ENCODE measurements at places on chromosomes 13 and 19.

- no peak for DNase-seq
These were observed 50.6 kb upstream of the MTIF3 start for GRCh38 chr13:27500806-27501534.

- DNase-seq = no peak
These were observed 129.5 kb upstream of the SLC10A2 start for GRCh38 chr13:103195762-103196161.

- no peak for DNase-seq
These were observed 5.3 kb downstream of the NAXD start for GRCh38 chr13:110620596-110620995.

DNA sequence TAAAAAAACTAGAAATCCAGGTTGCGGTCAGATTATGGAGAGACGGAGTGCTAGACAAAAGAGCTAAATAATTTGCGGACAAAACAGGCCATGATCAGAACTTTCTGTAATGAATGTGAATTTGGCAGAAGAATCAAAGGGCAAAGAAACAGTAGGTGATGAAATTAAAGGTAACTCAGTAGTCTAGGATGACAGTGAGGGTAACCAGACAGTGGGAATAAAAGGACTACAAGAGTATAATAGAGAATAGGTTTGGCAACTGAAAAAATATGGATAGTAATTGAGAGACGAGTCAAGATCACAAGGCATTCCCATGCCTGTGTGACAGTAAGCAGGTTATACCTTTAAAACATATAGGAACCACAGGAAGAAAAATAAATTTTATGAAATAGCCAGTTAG, 35.9 kb downstream of the CAB39L start:
- DNase-seq = no peak

DNA sequence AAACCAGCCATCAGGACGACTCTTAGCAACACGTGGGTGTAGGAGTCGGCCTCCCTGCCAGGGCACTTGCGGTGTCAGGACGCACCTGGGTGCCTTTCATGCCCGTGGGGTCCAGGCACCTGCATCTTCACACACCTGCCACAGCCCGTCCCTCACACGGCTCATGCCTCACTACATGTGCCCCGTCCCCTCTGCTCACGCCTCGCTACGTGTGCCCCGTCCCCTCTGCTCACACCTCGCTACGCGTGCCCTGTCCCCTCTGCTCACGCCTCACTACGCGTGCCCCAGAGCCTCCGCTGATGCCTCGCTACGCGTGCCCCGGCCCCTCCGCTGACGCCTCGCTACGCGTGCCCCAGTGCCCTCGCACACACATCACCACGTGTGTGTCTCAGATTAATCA, 58.0 kb upstream of the F7 start:
- DNase-seq = no peak

DNA sequence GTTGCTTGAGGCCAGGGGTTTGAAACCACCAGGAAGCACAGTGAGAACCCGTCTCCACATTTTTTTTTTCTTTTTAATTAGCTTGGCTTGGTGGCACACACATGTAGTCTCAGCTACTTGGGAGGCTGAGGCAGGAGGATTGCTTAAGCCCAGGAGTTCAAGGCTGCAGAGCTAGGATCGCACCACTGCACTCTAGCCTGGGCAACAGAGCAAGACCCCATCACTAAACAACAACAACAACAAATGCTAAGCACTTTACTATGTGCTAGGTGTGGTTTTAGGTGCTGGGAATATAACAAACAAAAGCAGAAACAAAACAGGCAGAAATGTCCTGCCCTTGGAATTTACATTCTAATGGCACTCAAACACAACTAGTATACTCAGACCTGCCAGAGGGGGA, 51.3 kb downstream of the RYR1 start:
- DNase-seq = no peak

DNA sequence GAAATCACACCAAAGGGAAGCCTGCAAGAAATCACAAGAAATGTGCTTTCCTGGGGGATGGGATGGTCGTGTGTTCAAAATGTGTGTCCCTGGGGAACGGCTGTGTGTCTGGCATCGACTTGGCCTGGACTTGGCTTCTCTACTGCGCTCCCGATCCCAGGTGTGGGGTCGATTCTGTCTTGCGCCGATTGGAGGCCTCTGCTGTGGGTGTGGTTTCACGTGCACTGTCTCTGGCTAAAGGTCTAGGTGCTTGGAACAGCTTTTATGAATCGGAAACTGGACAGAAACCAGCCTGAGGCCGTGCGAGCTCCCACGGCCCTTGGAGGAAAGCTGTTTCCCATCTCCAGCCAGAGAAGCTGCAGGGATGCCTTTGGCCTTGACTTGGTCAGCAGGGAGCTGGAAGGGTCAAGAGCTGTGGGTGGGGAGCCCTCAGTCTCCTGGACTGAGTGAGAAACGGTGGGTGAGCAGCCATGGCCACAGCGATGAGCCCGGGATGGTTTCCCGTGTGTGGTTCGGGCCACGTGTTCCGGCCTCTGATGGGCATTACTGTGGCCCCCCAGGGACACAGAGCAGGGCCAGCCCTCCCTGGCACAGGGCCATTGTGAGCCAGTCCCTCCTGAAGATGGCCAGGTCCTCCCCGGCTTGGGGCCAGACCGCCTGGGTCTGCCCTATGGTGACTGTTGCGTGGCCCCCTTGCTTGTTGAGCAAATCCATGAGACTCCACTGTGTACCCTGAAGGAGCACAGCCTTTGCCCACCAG, 29.7 kb downstream of the MCF2L start:
- no peak for DNase-seq

DNA sequence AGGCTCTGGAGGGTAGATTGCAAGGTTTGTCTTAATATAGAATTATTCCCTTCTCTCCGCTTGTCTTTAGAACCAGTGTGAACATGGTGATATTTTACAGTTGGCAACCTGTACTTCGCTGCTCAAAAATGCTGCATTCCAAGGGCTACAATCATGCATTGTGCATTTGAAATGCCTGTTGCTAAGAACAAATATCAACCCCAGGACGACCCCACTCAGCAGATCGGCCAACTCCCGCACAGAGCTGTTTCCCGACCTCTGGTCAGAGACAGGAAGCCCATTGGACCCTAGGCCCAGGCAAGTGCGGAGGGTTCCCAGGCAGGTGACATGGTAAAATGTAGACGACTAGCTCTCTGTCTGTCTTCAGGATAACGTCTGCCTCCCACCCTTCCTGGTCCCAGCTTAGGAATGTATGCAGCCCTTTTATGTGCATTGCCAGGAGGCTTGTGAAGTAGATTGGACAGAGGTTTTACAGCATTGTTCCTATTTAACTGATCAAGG, 263.5 kb downstream of the FOXO1 start:
- DNase-seq = no peak

GRCh38 chr13:66347486-66348117, 882.5 kb downstream of the PCDH9 start:
- no peak for DNase-seq

GRCh38 chr19:16582486-16583261, 10.5 kb upstream of the SLC35E1 start:
- no peak for DNase-seq

- DNase-seq = no peak
These were observed 70.1 kb downstream of the CAB39L start for GRCh38 chr13:49373716-49374115.

GRCh38 chr19:17095141-17095919, 19.8 kb downstream of the MYO9B start:
- DNase-seq = no peak

DNA sequence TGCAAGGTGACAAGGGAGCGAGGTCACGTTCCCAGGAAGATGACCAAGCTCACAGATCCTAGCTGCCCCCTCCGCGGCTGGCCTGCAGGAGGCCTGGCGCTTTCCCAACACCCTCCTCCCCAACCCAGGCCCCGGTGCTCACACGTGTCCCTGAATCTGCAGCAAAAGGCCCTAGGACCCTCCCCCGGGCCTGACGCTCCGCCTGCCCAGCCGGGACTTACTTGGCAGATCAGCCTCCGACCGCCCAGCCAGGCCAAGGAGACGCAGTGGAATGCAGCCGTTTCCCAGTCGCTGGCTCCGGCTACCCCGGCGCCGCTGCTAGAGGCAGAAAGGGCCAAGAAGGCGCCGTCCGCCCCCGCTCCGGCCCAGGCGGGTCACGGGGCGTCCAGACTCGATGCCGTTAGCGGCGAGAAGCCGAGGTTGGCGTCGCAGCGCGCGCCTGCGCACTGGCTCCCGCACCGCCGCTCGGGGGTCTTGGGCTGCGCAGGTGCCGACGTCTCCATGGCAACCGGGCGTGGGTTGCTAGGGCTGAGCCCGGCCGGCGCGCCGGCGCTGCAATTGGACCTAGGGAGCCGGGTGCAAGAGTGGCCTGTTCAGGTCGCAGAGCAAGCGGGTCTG, at the start of gene PNMA8A:
PNMA8A (minus strand) TSS at position 448 of the 618 bp plus-strand sequence. CDS start 528 bp downstream, outside the sequence.
- peak; percentile 15 for DNase-seq

DNA sequence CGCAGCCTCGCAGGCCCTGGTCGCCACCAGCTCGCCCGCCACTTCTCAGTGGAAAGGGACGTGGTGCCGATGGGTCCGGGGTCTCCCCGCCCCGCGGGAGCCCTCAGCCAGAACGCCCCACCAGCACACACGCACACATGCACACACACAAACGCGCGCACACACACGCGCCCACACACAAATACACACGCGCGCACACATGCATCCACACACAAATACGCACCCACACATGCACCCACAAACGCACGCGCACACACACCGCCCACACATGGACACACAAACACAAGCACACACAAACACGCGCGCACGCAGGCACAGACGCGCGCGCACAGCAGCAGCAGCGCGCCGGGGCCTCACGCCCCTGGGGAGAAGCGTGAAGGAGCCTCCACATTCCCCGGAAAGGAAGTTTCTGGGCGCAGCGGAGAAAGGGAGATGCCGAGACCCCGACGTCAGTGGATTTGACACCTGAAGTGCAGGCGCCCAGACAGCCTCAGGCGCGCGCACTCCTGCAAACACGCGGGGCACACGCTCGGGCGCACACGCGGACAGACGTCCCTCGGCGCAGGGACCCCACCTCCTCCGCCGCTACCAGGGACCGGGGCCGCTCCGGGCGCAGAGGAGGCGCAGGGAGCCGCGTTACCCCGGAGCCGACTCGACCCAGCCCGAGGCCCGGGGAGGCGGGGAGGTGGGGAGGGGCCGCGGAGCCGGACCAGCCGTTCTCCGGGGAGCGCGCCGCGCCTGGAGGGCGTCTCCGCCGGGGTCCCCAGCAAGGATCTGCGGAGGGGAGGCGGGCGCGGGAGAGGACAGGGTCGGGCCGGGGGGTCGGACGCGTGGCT, 622 bp downstream of the RASA3 start:
- DNase-seq = no peak

- DNase-seq = no peak
These were observed 89.7 kb downstream of the RAB20 start for GRCh38 chr13:110471833-110472162.

- DNase-seq = no peak
These were observed 10.5 kb downstream of the MYH14 start for GRCh38 chr19:50213925-50214324.
